ENCODE measurements at places on chromosomes 1 and 21.

GRCh38 chr21:33046455-33046854 is 20.7 kb downstream of the OLIG2 start:
- no peak for DNase-seq

DNA sequence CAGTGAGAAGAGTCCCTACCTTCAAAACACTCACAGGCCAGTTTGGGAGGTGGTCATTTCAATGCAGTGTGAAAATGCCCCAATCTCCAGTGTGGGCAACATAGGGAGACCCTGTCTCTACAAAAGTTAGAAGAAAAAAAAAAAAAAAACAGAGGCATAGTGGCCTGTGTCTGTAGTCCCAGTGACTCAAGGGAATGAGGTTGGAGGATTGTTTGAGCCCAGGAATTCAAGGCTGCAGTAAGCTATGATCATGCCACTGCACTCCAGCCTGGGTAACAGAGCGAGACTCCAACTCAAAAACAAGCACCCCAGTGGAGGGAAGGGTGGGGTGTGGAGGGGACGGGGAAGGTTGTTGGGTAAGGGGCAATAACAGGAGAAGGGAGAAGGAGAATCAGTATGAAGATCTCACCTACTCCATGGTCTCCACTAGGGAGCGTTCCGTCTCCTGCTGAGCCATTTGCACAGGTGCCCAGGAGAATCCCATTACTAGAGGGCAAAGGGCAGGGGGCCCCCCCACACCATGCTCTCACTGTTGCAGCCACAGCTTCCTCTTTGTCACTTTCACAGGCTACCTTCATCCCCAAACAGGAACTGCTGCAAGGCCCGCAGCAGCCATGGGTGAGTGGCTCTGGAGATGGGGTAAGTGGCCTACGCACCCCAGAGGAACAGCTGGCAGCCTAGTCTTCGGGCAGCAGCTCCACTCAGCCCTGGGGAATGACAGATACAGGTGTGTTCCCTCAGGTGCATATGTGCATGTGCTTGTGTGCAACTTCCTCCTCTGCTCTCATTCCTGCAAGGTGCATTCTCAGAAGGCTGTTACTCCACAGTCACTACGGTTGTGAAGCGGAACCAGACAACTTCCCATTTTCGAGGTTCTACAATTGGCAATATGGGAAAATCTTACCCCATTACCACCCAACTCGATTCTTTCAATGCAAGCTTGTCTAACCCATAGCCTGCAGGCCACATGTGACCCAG is 87.9 kb upstream of the LYST start:
- peak; percentile 95 for DNase-seq

DNA sequence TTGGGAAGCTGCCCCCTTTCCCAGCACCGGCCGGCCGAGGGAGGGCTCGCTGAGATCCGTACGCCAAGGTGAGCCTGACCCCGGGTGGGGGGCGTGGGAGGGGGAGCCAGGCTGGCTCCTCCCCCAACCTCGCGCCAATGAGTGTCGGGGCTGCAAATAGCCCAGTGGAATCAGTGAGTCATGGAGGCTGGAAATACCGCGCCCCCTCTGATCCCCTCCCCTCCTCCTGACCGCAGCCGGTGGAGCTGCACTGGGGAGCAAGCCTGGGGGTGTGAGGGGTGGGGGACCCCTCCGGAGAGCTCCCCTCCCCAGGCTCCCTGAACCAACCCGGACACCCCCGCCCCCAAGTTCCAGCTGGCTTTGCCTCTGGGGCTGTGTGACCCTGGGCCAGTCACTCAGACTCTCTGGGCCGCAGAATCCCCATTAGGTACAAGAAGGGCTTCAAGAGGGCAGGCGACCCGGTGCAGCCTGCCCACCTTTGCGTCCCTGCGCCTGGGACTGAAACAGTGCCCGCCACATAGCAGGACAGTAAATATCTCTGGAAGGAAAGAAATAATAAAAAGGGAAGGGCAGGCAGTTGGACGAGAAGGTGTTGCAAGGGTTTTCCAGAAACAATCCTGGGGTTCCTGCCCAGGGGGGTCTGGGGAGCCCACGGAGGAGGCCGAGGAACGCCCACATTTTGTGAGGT is 4.5 kb downstream of the HSPB7 start:
- peak; percentile 40 for DNase-seq

DNA sequence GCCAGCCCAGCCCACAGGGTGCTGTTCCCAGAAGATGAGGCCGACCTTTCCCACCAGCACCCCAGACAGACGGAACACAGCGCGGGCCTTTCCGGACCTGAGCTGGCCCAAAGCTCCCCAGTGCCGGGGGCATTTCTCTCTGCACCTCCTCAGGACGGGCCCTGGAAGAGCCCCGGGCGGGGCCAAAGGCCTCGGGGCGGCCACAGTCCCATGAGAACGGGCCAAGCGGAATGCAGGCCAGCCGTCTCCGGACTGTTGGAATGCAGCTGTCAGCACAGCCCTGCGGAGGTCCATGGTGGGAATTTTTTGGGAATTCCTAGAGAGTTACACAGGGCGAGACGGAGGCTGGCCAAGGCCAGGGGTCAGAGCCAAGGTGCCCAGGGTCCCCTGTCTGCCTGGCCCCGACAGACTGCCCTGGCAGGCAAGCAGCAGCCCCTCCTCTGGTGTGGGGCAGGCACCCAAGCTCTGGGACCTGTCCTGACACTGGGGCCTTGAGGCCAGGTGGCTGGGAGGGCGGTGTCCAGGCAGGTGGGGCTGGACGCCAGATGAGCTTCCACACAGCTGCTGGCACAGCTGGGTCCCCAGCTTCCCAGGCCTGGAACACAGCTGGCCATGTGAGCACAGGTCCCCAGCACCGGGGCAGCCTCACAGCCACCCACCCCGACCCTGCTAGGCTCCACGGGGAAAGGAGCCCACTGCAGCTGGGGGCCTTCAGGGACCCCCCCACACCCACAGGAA is 63.0 kb downstream of the MEGF6 start:
- DNase-seq: no peak

DNA sequence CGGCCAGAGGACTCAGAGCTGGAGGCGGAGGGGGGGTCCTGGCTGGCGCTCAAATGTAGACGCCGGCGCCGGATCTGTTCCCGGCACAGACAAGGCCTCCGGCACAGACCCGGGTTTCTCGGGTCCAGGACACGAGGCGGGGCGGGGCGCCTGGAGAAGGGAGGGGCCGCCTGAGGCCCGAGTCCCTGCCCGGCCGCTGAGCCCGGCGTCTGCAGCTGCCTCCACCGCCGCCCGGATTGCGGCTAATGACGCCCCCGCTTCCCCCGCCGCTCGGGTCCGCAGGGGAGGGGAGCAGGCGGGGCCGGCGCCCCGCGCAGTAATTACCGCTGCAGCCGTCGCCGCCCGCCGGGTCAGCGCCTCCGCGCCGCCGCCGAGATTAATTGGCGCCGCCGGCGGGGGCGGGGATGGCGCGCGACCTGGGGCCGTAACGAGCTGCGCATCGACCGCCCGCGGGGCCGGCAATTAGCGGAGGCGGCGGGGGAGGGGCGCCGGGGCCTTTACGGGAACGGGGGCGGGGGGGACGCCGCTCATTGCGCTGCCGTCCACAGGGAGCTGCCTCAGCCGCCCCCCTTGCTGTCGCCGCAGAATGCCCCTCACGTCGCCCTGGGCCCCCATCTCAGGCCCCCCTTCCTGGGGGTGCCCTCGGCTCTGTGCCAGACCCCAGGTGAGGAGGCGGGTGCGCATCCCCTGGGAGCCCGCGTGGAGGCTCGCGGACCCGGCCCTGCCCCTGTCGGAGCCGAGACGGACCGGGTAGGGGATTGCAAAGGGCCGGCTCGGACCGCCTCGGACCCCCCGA is 17.3 kb downstream of the NOC2L start:
- peak; percentile 59 for DNase-seq

All from B cell (primary cell).